ENCODE measurements at places on chromosomes 1 and 21.

- no peak overlapping the region for H3K27ac ChIP-seq
- no peak for DNase-seq
- no peaks in the 10 kb centered on the region for H3K4me1 ChIP-seq
- peaks cover 2% of the 10 kb centered on the region for H3K27me3 ChIP-seq
Observed at GRCh38 chr1:172460887-172461315, 17.0 kb upstream of the PIGC start.

DNA sequence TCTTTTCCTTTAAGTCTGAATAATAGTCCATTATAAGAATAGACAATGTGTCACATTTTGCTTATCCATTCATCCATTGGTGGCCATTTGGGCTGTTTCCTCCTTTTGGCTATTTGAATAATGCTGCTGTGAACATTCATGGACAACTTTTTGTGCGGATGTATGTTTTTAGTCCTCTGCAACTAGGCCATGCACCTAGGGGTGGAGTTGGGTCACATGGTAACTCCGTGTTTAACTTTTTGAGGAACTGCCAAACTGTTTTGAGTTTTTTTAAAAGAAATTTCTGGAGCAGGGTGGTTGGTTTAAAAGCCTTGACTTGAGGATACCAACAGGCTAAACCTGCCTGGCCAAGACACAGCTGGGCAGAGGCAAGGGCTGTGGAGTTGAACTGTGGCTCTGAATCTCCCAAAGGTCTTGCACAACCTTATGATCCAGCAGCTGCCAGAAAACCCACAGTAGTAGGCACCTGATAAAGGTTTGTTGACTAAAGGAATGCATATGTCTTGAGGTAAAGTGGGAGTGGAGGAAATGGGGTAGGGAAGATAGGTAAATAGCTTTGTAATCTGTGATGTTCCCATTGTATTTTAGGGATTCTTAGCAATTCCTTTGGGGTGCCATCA, 5.6 kb upstream of the RPTN start:
- H3K36me3 ChIP-seq: no peaks in the 10 kb centered on the region
- no peak overlapping the region for H3K27ac ChIP-seq
- no peak overlapping the region for H3K4me3 ChIP-seq

- DNase-seq: no peak
- H3K27ac ChIP-seq: no peak overlapping the region
- H3K36me3 ChIP-seq: no peaks in the 10 kb centered on the region
- no peaks in the 10 kb centered on the region for H3K4me1 ChIP-seq
- H3K27me3 ChIP-seq: peaks cover 24% of the 10 kb centered on the region
Observed at GRCh38 chr1:161478985-161479384, 26.3 kb upstream of the FCGR2A start.

- no peak overlapping the region for H3K27ac ChIP-seq
- H3K4me3 ChIP-seq: no peak overlapping the region
- peaks cover 34% of the 10 kb centered on the region for H3K4me1 ChIP-seq
- no peaks in the 10 kb centered on the region for H3K27me3 ChIP-seq
- no peak for DNase-seq
Observed at GRCh38 chr21:38765056-38765455, 40.7 kb upstream of the ETS2 start.

GRCh38 chr1:3231826-3232225, 162.8 kb downstream of the PRDM16 start:
- H3K27me3 ChIP-seq: no peaks in the 10 kb centered on the region
- no peaks in the 10 kb centered on the region for H3K36me3 ChIP-seq
- DNase-seq: no peak

GRCh38 chr1:183323849-183324683, 94.1 kb downstream of the NMNAT2 start:
- H3K27ac ChIP-seq: no peak overlapping the region
- peaks cover 5% of the 10 kb centered on the region for H3K4me1 ChIP-seq
- H3K27me3 ChIP-seq: peaks cover 23% of the 10 kb centered on the region
- H3K36me3 ChIP-seq: no peaks in the 10 kb centered on the region
- DNase-seq: peak; percentile 8
- H3K4me3 ChIP-seq: no peak overlapping the region

GRCh38 chr1:109578947-109579443, 30.6 kb downstream of the GNAI3 start:
- no peak for DNase-seq
- H3K27ac ChIP-seq: peak overlapping the region; percentile 21
- no peaks in the 10 kb centered on the region for H3K27me3 ChIP-seq
- H3K36me3 ChIP-seq: peaks cover 14% of the 10 kb centered on the region
- H3K4me1 ChIP-seq: no peaks in the 10 kb centered on the region

DNA sequence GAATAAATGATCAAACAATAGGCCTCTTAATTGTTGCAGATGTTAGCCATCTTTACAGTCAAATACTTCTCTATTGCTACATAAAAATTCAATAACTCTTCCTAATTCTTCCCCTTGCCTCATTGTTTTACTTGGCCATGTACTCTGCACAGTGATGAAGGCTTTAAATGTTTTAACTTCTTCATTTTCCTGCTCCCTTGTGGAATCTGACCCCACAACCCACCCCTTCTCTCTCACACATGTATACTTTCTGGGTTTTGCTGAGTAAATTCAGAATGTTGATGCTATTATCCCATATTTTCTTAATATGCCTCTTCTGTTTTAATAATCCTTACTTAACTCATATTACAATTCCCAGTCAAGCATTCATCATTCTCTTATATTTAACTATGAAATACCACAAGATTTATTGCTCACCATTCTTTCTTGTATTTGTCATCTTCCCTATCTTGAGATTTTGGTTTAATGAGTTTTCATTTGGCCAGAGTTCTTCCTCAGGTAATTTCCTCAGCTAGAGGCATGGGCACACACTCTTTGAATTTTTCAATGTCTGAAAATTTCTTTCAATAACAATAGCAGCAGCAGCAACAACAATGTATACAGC, 327.8 kb upstream of the USP24 start:
- no peak overlapping the region for H3K27ac ChIP-seq
- no peak overlapping the region for H3K4me3 ChIP-seq
- no peak for DNase-seq
- H3K4me1 ChIP-seq: no peaks in the 10 kb centered on the region
- H3K36me3 ChIP-seq: no peaks in the 10 kb centered on the region

DNA sequence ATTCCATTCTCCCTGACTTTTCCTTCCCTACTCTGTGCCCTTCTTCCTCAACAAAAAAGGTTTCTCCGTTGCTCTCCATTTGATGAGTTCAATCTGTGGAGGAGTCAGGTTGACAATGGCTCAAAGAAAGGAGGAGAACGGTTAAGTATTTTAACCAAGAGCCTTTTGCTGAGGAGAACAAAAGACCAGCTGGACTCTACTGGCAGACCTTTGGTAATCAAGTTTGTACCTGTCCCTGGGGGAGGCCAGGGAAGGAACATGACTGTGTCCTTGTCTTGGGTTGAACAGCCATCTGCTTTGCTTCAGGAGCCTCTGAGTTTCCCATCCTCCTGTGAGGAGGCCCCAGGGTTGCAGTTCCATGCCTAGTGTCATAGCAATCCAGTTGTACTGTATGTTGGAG, 29.9 kb downstream of the TTF2 start:
- H3K27me3 ChIP-seq: no peaks in the 10 kb centered on the region
- H3K36me3 ChIP-seq: peaks cover 72% of the 10 kb centered on the region
- H3K4me1 ChIP-seq: peaks cover 23% of the 10 kb centered on the region
- DNase-seq: no peak

All from activated CD8-positive, alpha-beta T cell treated with anti-CD3 and anti-CD28 coated beads for 36 hours (primary cell).